ENCODE measurements at places on chromosomes 13 and 19.

DNA sequence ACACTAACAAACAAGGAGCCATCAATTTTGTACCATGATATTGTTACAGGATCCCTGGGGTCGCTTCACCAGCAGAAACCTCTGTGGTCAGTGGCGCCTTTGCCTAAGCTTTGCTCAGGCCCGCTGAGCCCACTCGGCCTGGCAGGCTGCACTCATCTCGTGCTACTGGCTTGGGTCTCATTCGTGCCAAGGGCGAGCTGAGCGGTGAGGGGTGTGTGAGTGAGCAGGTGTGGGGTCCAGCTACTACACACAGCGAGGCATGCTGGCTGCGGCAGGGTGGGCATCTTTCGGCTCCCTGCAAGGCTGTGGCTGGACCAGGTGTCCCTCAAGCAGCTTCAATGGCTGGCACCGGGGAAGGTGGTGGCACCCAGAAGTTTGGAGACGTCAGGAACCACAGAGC, 19.1 kb downstream of the CPB2 start:
- no peak for DNase-seq

DNA sequence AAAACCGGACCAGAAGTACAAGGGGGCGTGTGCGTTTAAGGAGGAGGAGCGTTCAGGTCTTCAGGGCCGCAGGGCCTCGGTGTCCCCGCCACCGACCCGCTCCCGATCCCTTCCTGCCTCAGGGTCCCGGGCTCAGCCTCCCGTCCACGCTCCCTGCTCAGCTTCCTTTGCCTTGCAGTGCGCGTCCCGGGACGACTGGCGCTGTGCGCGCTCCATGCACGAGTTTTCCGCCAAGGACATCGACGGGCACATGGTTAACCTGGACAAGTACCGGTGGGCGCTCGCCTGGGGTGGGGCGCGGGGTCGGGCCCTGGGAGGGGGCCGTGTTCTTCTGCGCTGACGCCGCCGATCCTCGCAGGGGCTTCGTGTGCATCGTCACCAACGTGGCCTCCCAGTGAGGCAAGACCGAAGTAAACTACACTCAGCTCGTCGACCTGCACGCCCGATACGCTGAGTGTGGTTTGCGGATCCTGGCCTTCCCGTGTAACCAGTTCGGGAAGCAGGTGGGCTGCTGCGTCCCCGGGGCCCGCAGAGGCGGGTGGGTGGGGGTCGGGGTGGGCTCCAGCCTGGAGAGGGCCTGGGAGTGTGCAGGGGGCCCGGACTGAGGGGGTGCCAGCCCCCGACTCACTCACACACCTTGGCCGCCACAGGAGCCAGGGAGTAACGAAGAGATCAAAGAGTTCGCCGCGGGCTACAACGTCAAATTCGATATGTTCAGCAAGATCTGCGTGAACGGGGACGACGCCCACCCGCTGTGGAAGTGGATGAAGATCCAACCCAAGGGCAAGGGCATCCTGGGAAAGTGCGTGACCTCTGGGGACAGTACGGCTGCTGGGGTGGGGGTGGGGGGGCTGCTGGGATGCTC, 1.4 kb downstream of the GPX4 start:
- DNase-seq, result peak; percentile 59

DNA sequence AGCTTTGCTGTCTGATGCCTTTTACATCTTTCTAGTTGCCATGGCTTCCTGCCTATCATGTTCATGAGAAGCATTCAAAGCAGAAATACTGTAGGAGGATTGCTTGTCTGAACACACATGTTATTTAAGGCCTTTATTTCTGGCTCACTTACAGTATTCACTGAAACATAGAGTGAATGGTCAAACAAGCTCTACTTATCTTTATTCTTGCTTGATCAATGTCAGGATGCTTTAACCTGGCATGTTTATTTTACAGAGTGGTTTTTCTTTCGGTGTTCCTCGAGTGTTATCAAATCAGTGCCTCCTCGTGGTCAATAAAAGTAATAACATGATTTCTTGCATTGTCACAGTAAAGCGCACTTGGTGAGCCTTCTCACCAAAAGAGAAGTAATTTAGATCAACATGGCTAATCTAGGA, 73.5 kb upstream of the PCDH17 start:
- no peak for DNase-seq

GRCh38 chr19:36110487-36111199, at the start of gene OVOL3:
OVOL3 (plus strand) TSS chr19:36111143; CDS start chr19:36111203, 60 bp downstream.
- DNase-seq, result no peak

DNA sequence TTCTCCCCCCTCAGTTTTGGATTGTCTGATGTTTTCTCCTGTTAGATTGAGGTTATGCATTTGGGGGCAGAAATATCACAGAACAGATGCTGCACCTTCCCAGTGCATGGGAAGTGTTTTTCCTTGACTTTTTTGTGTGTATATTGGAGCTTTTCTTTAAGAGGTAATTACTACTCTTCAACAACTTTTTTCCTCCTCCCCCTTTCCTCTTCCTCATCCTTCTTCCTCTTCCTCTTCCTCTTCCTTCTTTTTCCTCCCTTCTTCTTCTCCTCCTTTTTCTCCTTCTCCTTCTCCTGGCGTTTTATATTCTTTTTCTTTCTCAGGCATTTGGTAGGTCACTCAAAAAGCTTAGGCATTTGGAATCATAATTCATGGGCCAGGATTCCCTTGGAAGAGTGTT, 18.1 kb upstream of the SPATA13 start:
- no peak for DNase-seq

DNA sequence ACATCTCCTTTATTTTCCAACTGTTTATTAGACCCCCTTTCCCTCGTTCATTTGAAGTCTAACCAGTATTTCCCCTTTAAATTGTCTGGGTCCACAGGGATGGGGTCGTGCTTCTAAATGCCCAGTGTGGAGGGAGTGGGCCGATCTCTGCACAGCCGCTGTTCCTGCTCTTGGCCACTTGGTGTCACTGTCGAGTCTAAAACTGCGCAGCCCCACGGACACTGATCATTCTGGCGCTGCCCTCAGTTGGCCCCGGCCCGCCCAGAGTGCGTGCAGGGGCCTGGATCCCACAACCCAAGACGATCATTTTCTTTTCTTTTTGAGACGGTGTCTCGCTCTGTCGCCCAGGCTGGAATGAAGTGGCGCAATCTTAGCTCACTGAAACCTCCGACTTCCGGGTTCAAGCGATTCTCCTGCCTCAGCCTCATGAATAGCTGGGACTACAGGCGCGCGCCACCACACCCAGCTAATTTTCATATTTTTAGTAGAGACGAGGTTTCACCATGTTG, 12.0 kb downstream of the WDR88 start:
- DNase-seq, result peak; percentile 74

DNA sequence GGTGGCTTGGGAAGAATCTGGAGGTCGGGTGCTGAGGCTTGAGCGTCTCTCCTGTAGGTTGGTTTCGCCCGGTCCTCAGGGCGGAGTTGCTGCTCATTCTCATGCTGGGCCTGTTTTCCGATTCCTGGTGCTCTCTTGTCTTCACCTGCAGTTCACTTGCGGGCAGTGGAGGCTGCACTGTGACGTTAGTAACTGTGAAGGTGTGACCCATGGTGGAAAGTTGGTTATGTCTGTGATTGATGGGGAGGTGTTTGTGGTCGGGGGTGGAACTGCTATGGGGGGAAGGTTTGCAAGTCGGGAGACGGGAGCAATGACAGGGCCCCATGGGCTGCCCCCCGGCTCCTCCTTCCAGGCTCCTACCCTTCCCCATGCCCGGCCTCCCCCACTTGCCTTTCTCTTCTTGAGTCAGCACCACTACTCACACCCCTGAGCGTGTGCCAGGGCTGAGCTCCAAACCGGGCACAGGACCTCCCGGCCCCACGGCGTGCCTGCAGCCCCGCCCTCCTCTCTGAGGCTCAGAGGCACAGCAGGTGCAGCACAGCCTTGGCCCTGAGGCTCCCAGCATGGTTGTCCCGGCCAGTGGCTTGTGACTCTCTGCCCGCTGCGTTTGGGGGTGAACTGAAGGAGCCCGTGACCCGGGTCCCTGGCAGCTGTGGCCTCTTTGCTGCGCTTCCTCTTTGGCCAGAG, 79.1 kb downstream of the ATP11A start:
- no peak for DNase-seq

DNA sequence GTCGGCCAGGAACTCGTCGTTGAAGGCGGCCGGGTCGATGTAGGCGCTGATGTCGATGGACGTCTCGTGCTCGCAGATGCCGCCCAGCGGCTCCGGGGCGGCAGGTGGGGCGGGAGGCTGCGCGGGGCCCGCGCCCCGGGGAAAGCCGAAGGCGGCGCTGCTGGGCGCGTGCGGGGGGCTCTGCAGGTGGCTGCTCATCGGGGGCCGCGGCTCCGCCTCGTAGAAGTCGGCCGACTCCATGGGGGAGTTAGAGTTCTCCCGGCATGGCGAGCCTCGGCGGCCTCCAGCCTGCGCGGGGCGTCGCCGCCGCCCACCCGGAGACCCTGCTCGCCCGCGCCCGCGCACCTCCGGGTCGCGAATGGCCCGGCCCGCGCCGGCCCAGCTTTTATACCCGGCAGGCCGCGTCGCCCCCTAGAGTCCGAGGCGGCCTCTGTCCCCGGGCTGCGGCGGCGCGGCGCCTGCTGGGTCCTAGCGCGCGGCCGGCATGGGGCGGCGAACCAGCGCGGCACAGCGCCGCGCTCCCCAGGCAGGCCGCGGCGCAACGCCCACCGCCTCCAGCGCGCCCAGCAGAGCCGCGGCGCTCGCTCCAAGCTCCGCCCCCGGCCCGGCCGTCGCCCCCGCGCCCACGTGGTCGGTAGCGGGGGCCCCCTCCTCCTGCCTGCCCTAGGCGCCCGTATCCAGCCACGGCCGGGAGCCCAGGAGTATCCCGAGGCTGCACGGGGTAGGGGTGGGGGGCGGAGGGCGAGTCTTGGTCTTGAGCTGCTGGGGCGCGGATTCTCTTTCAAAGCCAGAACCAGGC, at the start of gene CEBPA:
Gene CEBPA (minus strand): TSS at position 360 of the 799 bp plus-strand sequence. CDS start 120 bp downstream, at position 240.
- DNase-seq, result peak; percentile 82

DNA sequence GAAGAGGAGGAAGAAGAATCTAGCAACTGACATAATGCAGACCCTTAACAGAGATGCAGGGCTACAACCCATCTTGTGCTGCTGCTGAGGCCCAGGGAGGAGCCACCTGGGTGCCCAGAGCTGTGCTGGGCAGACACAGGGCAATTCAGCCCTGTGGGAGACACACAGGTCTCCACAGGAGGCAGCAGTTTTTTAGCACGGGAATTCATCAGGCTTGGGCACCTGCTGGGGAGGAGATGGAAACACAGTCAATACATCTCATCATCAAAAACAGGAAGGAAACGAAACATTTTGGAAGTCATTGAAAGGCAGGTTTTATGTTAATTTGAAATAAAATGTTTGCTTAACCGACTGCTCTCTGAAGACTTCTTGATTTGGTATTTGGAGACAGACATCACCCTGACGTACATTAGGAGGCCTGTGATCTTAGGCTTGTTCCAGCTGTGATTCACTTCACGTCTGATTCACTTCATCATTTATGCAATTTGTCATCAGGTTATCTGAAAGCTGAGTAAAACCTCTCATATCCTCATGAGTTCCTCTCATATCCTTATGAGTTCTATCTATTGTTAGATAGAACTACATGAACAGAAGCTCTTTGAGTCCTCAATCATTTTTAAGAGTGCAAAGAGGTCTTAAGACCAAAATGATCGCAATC, 77.4 kb downstream of the CYSLTR2 start:
- DNase-seq, result peak; percentile 5

- peak; percentile 44 for DNase-seq
Observed at GRCh38 chr19:39845584-39845932, 621 bp downstream of the FBL start.

GRCh38 chr19:56566904-56567273, 379 bp upstream of the ZNF470 start:
- peak; percentile 55 for DNase-seq

- DNase-seq, result no peak
Observed at GRCh38 chr13:58838615-58839014, 1207.1 kb downstream of the PCDH17 start.

DNA sequence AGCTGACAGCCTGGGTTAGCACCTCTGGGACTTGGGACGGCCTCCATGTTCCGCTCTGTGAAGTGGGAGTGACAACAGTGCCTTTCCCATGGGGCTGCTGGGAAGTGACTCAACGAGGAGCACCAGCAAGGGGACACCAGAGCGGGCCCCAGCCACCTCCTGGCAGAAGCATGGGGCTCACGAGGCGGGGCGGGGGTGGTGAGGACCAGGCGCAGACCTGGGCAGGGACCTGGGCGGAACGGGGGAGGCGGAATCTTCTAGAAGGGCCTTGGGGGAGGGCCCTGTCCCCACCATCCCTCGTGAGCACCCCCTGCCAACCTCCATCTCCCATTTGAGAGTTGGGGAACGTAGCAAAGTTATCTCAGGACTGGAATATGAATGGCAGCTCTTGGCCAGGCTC, 37.9 kb downstream of the KDM4B start:
- DNase-seq, result no peak

- DNase-seq, result no peak
Observed at GRCh38 chr13:30186634-30187415, 120.5 kb downstream of the KATNAL1 start.

DNA sequence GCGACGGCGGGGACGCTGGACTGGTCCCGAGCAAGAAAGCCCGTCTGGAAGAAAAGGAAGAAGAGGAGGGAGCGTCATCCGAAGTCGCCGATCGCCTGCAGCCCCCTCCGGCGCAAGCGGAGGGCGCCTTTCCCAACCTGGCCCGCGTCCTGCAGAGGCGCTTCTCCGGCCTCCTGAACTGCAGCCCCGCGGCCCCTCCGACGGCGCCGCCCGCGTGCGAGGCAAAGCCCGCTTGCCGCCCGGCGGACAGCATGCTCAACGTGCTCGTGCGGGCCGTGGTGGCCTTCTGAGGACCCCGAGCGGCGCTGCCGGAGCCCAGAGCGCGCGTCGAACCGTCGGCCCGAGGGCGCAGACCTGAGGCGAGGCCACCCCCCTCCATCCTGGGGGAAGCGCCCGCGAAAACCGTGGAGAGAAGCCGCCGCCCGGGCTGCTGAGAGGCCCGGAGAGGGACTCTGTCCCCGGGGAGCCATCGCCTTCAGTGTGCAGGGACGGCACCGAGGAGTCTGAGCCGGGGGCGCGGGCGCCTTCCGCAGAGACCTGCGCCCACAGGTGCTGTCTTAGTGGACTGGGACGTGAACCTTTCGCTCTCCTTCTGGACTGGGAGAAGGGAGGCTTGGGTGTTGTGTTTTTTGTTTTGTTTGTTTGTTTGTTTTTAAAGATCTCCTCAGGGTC, 3.5 kb downstream of the IER2 start:
- peak; percentile 62 for DNase-seq

DNA sequence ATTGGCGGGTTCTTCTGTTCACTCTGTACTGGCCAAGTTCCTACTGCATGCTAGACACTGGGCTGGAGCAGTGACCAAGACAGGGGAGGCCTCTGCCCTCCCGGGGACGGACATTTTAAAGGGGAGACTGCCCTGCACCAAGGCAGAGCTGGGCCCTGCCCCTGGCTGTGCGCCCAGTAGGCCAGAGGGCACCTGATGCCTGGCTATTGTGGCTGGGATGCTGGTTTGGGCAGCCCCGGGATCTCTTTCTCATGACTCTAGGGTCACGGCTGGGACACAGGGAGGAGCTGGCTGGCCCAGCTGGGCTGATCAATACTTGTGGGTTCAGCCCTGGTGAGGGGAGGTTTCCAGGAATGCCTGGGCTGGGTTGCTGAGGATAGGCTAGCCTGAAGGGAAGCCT, 17.7 kb downstream of the LIPE start:
- DNase-seq, result peak; percentile 17

Measured in dermis blood vessel endothelial cell (primary cell).